ENCODE measurements at places on chromosomes 7 and 10.

DNA sequence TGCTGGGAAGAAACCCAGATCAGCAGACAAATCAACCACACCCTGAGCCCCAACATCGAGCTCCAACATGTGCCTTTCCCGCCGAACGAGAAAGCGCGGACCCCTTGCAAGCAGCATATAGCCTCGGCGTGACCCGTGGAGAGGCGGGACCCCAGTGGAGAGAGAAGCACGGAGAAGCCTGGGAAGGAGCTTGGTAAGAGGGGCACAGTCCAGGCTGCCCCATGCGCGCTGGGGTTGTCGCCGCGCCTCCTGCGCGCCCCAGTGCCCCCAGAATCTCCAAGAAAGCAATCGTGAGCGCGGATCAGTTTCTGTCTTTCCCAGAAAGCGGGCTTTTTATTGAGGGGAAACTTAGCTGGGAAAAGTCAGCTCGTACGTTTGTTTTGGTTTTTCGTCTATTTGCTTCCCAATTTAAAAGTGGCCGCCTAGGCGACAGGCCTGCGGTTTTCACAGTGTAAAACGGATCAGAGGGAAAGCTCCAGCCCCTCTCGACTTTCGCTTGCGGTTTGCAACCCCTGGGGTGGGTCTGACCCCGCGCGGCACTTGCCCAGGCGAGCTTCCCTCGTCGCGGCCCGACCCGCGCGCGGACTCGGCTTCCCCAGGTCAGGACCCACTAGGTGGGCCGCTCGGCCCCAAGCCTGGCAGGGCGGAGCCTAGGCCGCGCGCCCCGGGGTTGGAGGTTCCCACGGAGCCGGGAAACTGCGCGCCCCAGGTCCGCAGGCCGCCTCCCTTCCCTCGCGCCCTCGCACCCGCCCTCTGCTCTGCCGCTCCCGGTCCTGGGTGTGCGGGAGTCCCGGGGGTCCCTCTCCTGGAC is 31.1 kb downstream of the SKIDA1 start:
- DNase-seq = no peak

GRCh38 chr7:107890493-107890961 is 456 bp upstream of the DLD start:
- no peak for DNase-seq

DNA sequence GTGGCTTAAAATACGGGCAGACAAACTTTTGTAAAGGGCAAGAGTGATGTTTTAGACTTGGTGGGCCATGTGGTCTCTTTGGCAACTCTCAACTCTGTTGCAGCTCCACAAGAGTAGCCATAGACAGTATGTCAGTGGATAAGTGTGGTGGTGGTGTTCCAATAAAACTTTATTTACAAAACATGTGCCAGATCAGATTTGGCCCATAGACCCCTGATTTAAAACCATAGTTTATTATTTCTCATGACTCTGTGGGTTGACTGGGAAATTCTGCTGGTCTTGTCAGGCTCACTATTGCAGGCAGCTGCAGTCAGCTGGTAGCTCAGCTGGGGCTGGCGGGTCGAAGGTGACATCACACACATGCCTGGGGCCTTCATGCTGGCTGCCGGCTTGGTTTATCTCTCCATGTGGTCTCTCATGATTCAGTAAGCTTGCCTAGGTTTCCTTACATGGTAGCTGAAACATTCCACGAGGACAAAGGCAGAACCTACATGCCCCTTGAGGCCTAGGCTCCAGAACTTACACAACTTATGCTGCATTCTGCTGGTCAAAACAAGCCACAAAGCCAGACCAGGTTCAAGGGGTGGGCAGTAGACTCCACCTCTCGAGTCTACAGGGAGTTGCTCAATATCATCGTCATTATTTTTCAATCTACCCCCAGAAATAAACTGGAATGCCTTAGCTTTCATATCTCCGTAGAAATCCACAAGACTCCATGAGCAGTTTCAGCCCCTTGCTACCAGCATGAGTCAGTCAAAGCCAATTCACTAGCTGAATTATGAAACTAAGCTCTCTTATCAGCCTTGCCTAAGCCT is 245.7 kb downstream of the WDR11 start:
- DNase-seq = no peak

GRCh38 chr7:158255156-158255555 is 332.5 kb downstream of the PTPRN2 start:
- DNase-seq = no peak

GRCh38 chr7:16875861-16876260 is 5.9 kb downstream of the AGR3 start:
- no peak for DNase-seq

GRCh38 chr7:42219447-42219846 is 17.6 kb downstream of the GLI3 start:
- DNase-seq = no peak

- DNase-seq = no peak
Measured at GRCh38 chr7:16023046-16023445, 336.6 kb upstream of the MEOX2 start.

- DNase-seq = no peak
Measured at GRCh38 chr10:96632974-96633710, 46.3 kb upstream of the TM9SF3 start.

DNA sequence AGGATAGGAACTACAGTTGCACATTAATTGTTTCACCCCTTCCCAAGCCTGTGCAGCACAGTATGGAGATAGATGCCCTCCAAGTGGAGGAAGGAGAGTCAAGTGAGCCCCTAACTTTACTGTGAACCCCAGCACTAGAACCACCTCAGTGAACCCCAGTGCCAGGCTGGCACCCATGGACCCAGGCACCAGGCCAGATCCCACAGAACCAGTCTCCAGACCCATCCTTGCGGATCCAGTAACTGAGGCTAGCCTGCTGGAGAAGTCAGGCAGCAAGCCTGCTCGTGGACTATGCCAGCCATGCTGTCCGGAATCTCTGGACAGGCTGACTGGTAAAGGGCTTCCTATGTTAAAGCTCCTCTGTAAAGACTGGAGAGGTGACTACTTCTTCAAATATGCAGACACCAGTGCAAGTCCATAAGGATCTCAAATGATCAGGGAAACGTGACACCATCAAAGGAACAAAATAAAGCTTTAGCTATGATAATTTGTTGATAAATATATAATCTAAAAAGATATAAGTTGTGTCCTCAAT is 27.7 kb downstream of the SHOC2 start:
- no peak for DNase-seq

GRCh38 chr10:125201791-125202622 is 41.6 kb upstream of the CTBP2 start:
- no peak for DNase-seq

GRCh38 chr7:70935854-70936253 is 196.1 kb upstream of the GALNT17 start:
- DNase-seq = no peak

GRCh38 chr7:101557421-101557820 is 71.7 kb downstream of the MYL10 start:
- no peak for DNase-seq

GRCh38 chr7:71548746-71549145 is 416.8 kb downstream of the GALNT17 start:
- DNase-seq = no peak

GRCh38 chr10:94279835-94280709 is 82.7 kb downstream of the NOC3L start:
- DNase-seq = peak; percentile 31

DNA sequence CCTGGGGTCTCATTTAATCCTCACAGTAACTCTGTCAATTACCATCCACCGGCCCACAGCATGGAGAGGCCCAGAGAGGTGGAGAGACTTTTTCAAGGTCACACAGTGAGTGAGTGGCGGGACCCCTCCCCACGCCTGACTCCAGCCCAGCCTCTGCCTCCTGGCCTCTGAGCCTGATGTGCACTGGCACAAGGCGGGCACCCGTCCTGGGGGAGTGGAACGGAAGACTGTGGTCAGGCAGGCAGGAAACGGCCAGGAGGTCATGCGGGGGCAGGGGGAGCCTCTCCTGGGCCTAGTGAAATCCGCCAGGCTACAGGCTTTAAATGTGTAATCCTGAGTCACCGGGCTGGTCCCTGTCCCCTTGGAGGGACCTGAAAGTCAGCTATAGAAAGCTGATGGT is 32.2 kb downstream of the ZCCHC24 start:
- DNase-seq = no peak

DNA sequence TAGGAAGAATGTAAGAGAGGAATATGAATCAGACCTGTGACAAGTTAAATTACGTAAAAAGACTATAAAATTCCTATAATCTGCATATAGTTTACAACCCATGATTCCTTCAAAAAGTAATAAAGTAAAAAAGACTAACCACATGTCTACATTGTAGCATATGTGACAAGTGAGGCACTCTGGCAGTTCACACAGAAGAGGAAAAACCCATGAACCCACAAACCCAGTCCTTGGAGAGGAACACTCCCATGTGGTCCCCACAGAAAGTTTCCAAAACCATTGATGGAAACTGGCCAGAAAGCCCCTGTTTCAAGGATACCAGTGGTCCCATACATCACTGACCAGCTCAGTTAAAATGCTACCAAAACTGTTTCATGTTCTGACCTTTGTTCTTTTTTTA is 15.7 kb downstream of the KDM7A start:
- DNase-seq = no peak

- DNase-seq = no peak
Measured at GRCh38 chr10:103497161-103497915, 3.8 kb downstream of the NEURL1 start.

DNA sequence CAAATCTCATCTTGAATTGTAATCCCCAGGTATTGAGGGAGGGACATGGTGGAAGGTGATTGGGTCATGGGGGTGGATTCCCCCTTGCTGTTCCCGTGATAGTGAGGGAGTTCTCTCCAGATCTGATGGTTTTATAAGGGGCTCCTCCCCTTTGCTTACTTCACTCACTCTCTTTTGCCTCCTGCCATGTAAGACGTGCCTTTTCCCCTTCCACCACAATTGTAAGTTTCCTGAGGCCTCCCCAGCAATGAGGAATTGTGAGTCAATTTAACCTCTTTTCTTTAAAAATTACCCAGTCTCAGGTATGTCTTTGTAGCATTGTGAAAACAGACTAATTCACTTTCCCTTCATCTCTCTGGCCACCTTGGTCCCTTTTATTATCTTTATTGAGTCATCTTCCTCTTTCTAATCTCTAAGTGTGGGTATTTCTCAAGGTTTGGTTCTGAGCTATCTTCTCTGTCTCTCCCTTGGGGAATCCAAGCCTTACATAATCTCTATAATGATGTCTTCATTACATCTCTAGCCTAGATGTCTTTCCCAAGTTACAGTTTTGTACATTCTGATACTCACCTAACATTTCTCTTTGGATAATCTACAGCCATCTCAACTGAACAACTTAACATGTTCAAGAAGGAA is 99.1 kb upstream of the JCAD start:
- no peak for DNase-seq

GRCh38 chr7:21544303-21544656 is 1.4 kb downstream of the DNAH11 start:
- DNase-seq = no peak

DNA sequence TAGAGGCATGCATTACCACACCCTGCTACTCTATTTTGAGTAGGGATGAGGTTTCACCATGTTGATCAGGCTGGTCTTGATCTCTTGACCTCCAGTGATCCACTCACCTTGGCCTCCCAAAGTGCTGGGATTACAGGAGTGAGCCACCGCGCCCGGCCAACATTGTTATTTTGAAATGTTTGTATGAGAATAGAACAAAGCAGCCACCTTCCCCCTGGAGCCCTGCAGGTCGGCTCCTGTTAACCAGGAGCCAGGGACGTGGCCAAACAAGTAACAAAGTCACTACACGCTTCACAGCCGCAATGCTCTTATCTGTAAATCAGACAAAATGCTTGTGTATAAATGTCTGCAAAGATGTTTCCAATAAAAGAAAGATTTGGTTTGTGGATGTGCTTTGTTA is 295.4 kb downstream of the CNTNAP2 start:
- no peak for DNase-seq

- no peak for DNase-seq
Measured at GRCh38 chr10:50981904-50982303, 92.4 kb upstream of the PRKG1 start.

- DNase-seq = no peak
Measured at GRCh38 chr7:120695848-120696247, 162.1 kb downstream of the TSPAN12 start.

DNA sequence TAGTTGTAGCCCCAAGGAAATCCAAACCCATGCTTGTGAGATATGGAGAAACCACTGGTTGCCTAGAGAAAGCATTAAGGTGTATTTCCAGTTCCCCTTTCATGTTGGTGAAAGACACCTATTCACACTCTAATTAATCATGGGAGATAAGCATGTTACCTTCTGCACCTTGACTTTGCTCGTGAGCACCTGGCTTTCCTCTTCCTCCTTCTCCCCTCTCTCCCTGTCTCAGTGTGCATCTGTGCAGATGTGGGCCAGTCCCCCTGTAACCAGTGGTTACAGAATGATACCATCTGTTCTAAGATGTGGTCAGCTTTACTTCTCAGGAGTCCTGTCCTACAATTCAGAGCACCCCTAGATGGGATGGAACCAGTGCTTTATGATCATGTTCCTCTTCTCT is 160.6 kb downstream of the LCOR start:
- DNase-seq = no peak

DNA sequence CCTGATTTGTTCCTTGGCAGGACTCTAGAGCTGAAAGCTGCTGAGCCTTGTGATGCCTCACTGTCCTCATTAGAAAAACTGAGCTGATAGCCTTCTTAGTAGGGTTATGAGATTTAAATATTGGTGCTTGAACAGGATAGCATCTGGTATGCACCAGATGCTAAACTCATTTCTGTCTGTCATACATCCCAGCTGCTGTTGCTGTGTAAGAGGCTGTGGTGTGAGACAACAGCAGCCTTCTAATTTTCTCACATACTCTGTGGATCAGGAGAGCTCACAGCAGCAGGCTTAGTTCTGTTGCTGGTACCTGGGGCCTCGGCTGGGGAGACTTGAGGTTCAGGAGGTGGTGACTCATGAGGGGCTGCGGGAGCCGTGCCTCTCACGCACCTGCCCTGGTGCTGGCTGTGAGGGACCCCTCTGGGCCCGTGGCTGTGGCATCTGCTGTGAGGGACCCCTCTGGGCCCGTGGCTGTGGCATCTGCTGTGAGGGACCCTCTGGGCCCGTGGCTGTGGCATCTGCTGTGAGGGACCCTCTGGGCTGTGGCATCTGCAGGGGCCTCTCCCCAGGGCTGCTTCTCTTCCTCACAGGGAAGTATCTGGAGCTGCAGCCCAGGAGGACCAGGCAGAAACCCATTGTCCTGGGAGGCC is 12.5 kb downstream of the DYNC2I1 start:
- DNase-seq = no peak

- no peak for DNase-seq
Measured at GRCh38 chr7:51223505-51223904, 93.1 kb downstream of the COBL start.

- DNase-seq = no peak
Measured at GRCh38 chr7:15715435-15715834, 29.0 kb upstream of the MEOX2 start.

- DNase-seq = no peak
Measured at GRCh38 chr10:114681542-114681941, 23.5 kb upstream of the ABLIM1 start.

Data from stimulated activated CD4-positive, alpha-beta T cell treated with anti-CD3 and anti-CD28 coated beads, TNF-alpha, amount 100 ng/mL, for 24 hours (primary cell).